ENCODE measurements at places on chromosomes 4 and X.

GRCh38 chr4:70581980-70582379 lies 10.1 kb upstream of the AMBN start:
- no peak for DNase-seq

DNA sequence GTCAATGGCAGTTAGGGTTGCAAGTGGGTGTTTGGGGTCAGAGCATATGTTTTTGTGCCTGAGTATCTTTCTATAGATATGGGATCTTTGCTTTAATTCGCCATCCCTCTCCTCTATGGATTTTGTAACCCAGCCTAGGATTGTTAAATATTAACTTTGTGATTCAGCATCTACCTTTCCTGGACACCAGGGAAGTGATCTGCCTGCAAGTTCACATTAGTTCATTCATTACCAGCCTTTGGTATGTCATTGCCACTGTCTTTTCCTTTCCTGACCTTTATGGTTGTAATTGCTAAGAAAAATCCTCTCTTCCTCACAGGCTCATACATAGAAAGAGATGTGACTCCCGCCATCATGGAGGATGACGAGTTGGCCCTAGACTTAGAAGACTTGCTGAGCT lies 73.8 kb downstream of the KIT start:
- DNase-seq: no peak

- no peak for DNase-seq
Measured at GRCh38 chr4:165462009-165462408, 83.2 kb downstream of the CPE start.

DNA sequence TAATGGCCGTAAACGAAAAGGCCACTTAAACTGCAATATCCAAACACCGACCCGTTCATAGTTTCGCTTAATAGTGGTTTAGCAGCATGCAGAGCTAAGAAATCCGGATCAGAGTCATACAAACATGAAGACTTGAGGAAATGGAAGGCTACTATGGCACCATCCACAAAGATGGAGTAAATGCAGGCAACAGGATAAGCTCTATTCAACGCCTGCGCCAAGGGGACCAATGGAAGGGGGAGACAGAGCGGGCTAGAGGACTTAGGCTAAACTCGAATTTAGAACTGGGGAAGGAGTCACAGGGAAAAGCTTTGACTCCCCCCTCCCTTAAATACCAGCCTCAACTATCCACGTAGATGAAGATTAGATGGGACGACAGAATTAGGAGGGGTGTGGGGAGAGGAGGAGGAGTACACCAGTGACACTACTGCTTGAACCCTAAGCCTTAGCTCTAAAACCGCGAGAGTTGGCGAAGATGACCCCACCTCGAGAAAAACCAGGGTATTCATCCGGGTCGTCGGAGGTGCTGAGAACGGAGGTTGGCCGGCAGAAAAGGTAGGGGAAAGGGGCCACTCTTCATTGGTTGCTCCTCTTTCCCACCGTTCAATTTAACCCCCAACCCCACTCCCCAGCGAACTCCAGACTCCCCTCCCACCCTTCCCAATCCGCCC lies 3.5 kb downstream of the HUWE1 start:
- DNase-seq: no peak

GRCh38 chr4:167779864-167780263 lies 312.5 kb upstream of the ANXA10 start:
- DNase-seq: no peak

DNA sequence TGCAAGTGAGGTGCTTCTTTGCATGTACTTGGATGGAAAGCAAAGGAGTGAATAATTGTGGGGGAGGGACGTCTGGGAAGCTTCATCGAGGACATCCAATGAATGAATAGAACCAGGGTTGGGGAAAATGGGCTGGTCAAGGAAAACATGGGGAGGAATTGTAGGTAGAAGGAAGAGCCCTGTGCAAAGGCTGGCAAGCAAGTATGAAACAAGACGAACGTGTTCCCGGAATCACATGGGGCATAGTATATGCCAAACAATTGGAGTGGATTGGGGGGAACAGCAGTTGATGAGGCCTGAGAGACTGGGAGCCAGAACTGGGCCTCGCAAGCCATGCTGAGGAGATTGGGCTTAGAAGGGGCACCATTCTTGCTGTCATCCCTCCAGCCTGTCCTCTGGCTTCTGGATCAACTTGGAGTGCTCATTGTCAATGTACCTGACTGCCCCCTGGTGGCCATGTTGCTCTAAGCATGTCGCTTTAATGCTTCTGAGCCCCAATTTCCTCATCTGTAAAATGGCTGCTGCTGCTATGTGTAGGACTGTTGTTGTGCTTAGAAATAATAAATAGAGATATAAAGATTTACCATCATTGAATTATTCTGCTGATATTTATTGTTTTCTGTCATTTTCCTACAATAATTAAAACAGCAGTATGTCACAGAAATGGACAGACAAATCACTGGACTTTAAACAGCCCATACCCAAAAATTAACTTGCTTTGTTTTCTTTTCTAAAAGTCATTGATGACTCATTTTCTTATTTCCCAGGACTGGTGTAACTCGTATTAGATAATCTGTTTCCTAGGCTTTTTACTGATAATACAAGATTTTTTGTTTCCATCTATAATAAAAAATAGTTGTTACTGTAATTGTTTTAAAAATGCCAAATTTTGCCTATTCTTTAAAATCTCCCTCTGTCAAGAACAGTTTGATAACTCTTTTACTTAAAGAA lies 66.4 kb downstream of the JADE3 start:
- peak; percentile 40 for DNase-seq

- DNase-seq: no peak
Measured at GRCh38 chrX:40096395-40097091, 1.2 kb downstream of the BCOR start.

DNA sequence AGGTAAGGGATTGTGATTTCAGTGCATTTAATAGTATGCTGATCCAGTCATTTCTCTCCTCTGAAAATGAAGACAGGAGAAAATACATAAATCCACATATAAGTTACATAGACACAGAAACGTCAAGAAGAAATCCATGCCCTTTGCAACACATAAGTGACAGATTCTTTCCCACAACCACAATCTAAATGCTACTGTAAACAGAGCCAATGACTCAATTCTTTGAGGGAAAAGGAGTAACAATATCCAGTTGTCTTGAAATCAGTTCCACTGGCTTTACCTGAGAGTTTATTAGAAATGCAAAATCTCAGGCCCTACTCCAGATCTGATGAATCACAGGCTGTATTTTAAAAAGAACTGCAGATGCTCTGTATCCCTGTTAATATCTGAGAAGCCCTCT lies 66.4 kb downstream of the ARAP2 start:
- no peak for DNase-seq

- no peak for DNase-seq
Measured at GRCh38 chr4:174672276-174672675, 150.0 kb upstream of the HPGD start.

GRCh38 chr4:112840061-112840460 lies 203.1 kb downstream of the LARP7 start:
- DNase-seq: no peak

- DNase-seq: no peak
Measured at GRCh38 chrX:68835104-68835442, 6.3 kb downstream of the EFNB1 start.

DNA sequence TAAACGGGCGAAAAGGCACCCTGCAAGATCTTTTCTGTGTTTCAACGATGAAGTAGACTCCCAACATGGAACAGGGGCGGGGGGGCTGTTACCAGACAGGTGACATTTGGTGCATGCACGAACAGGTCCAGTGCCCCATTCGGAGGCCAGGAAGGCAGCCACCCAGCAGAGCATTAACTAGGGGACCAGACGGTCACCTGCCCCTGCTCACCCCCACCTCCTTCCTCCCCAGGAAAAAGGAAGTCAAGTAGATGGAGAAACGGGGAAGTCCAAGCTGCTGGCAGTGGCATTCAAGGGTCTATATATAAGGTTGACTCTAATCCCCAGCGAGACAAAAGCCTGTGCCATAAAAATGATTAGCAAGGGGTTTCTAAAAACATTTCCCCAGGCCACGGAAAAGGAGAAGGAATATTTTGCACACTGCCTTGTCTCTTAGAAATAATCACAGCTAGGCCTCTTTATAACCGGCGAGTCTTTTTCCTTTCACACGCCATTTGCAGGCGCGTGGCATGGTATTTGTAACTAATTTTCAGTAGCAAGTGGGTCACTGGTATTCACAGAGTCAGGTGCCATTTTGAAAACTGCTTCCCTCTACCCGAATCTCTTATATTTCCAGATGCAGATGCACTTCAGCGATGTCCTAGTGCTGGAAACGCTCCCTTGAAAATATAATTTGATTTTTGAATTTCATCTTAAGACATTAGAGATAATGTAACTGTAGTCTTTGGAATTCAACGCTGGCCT lies 1.2 kb upstream of the TMSB4X start:
- no peak for DNase-seq

DNA sequence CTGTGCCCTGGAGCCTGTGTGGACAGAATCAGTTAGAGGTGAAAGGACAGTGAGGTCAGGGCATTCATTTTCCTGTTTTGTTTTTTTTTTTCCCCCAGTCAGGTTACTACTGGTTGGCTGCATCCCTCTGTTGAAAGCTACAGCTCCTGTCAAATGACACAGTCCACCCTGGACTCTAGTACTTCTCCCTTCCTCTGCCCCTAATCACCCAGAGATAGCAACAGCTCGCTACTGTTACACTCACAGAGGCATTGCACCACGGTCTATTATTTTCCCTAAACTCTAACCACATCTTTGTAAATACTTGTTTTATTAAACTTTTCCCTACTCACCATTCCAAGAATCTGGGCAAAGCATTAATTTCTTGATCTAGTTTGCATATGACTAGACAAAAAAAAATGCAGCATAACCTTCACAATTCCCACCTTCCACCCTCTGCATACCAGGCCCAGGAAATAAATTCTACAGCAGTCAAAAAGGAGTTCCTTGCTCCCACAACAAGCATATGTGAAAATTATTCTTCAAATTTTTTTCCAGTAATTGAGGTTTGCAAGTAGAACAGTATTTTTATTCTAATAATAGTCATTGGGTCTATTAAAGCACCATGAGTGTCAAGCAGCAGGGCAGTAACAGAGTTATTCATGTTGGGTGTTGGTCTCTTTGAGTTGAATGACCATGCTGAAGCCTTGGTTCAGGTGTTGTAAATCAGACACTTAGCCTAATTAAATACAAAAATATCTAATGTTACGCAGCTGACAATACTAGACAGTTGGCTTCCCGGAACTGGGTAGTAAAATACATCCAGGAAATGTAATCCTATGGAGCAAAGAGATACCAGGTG lies 329.2 kb downstream of the INPP4B start:
- DNase-seq: no peak

DNA sequence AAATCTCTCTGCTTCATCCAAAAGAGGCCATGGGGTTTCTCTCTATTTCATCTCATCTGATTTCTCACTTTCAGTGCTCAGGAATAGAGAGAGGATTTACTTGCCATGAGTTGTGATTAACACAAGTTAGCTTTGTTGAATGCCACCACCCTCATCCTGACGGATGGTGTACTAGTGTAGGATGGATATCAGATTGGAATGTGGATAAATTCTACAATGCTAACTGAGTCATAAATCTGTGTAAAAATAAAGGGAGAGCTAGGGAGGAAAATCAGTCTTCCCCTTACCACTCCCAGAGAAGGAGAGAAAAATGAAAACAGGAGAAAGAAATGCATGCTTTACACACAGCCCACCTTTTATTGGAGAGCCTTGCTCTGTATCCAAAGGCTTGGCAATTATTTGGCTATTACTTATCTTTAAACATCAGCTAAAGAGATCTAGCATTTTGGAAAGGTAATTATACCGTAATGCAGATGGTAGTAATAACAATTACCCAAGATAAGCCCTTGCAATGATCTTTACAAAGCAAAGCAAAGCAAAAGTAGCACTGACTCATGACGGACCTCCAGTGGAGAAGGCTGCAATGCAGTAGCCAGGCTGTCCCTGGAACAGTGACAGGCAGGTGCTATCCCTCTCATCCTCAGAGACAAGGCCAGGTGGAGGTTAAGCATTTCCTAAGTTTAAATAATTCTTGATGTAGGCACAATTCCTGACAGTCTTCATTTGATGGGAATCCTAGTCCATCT lies 306.3 kb upstream of the PPARGC1A start:
- DNase-seq: no peak

- no peak for DNase-seq
Measured at GRCh38 chrX:68532831-68533533, 34.1 kb downstream of the YIPF6 start.

GRCh38 chr4:2689825-2690700 lies 66.1 kb downstream of the TNIP2 start:
- DNase-seq: peak; percentile 12

DNA sequence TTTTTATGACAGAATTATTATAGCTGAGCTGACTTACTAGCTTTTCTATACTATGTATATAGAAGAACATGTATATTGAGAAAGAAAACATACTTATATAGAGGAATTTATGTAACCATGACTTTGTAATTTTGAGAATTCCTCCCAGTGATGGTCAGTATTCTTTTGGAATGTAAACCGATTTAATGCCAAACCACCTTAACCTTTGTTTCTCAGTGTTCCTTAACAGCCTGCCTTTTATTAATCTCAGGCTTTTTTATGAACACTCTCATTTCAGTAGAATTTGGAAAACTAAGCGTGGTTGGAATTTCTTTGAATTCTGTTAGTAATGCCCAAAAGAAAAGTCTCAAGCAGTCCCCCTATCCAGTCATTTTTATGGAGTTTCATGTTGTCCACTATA lies 47.0 kb downstream of the MOSPD2 start:
- DNase-seq: no peak

DNA sequence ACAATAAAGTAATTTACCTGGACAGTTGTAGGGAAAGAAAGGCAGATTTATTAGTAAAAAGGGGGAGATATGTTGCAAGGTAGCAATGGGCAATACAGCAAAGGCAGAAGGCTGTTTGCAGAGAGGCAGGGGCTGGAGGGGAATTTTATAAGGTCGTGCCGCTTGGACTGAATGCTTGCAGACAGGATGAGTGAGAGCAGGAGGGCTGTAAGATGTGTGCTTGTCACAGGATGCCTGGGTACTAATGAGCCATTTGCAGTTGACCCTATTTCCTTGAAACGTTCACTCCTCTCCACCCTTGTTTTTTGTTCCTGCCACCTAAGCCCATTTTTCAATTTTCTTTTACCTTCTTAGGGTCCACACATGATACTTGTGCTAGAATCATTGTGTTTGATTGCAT lies 214.7 kb downstream of the TRAM1L1 start:
- DNase-seq: no peak

DNA sequence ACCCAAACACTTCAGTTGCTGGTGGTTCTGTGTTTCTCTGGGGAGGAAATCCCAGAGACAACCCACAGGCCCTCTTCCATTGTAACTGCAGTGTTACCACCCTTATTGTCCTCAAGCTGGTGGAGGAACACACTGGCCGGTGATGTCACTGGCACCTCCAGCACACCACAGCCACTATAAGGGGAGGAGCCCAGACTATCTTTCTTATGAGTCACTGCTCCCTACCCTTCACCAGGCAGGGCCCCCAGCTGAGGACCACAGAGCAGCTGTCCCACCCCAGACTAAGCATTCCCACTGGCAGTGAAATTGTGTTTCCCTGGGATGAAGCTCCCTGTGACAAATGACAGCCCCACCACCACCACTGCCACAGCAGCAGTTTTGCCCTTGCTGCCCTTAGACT lies 171.8 kb upstream of the FGF16 start:
- DNase-seq: no peak

Measured in stimulated activated CD8-positive, alpha-beta memory T cell treated with anti-CD3 and anti-CD28 coated beads, Interleukin-12 subunit alpha, Interleukin-12 subunit beta, amount 100 ng/mL, for 1 hour (primary cell).